ENCODE measurements at places on chromosomes 5 and 9. TPM values are rescaled to one million over a fixed set of nuclear protein-coding genes. Genes with fewer than 3 reads are reported as not detected.

ALDH1A1 gene
- total RNA-seq = 28.8 TPM

FAM200C gene
- total RNA-seq = 7.7 TPM

AGXT2 gene
- total RNA-seq = not detected

ELP1 gene
- 39.2 TPM for total RNA-seq

AQP7 gene
- total RNA-seq = not detected

PIP5K1B gene
- 5.0 TPM for total RNA-seq

RFESD gene
- total RNA-seq = 2.2 TPM

BRD8 gene
- total RNA-seq = 48.2 TPM

SLC4A9 gene
- 0.18 TPM for total RNA-seq

HTR1A gene
- not detected for total RNA-seq

NR5A1 gene
- not detected for total RNA-seq

PPIP5K2 gene
- 67.6 TPM for total RNA-seq

PSIP1 gene
- 38.8 TPM for total RNA-seq

CPLANE1 gene
- 17.3 TPM for total RNA-seq

F12 gene
- total RNA-seq = 6.0 TPM

IL13 gene
- total RNA-seq = not detected

CTXN3 gene
- total RNA-seq = not detected

SLC6A7 gene
- total RNA-seq = not detected

SPINK13 gene
- 0.50 TPM for total RNA-seq

SLC46A2 gene
- total RNA-seq = not detected

LCN1 gene
- total RNA-seq = not detected

PPP2R2B gene
- total RNA-seq = not detected

WDR31 gene
- total RNA-seq = 2.4 TPM

MOCS2 gene
- 53.4 TPM for total RNA-seq

CDO1 gene
- total RNA-seq = 0.42 TPM

CARD19 gene
- total RNA-seq = 46.4 TPM

OR1J2 gene
- total RNA-seq = not detected
